ENCODE measurements at places on chromosomes 6 and 20.

DNA sequence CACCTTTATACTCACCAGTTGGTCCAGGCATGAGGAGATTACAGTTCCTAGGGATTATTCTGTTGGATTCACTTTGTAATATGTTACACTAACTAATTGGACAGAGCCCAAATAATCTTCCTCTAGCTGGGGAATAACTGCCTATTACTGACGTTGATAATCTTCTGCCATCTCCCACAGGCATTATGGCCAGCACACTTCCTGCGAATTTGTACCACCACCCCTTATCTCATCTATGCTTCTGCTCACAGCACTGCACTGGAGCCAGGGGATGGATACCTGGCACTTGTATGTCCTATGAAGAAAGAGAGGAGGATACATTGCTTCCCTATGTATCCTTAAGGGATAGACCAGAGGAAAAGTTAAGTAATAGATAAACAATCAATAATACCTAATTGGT lies 494.8 kb upstream of the MAN1A1 start:
- DNase-seq = no peak

DNA sequence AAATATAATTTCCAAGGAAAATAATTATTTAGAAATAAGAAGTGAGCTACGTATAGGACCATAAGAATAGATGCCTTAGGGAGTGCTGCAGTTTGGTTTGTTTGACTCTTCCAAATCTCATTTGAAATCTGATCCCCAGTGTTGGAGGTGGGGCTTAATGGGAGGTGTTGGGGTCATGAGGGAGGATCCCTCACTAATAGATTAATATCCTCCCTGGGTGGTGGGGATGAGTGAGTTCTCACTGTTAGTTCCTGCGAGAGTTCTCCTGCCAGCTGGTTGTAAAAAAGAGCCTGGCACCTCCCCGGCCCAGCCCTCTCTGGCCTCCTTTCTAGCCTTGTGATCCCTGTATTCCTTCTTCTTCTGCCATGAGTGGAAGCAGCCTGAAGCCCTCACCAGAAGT lies 69.3 kb downstream of the RCAN2 start:
- no peak for DNase-seq

DNA sequence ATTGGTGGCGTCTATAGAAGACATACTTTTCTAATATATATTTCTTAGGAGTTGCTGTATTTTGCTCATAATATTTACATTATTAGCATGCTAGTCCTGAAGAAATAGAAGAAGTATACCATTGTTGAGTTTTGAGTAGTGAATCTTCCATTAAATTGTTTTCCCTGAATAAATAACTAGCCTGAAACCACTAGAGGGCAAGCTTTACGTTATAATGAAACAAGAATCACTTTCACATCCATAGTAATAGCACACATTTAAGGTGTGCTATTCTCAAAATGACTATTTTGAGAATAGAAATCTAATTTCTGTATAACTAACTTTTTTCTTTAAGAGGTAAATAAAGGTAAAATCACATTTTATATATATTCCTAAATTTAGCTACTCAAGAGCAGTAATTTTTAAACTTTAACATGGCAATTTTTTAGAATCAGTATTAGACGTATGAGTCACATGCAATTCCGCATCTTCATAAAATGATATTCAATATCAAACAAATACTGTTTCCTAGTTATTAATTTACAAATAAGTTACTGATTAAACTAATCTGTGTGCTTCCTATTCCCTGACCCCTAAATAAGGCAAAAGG lies 213.2 kb upstream of the MANEA start:
- no peak for DNase-seq

DNA sequence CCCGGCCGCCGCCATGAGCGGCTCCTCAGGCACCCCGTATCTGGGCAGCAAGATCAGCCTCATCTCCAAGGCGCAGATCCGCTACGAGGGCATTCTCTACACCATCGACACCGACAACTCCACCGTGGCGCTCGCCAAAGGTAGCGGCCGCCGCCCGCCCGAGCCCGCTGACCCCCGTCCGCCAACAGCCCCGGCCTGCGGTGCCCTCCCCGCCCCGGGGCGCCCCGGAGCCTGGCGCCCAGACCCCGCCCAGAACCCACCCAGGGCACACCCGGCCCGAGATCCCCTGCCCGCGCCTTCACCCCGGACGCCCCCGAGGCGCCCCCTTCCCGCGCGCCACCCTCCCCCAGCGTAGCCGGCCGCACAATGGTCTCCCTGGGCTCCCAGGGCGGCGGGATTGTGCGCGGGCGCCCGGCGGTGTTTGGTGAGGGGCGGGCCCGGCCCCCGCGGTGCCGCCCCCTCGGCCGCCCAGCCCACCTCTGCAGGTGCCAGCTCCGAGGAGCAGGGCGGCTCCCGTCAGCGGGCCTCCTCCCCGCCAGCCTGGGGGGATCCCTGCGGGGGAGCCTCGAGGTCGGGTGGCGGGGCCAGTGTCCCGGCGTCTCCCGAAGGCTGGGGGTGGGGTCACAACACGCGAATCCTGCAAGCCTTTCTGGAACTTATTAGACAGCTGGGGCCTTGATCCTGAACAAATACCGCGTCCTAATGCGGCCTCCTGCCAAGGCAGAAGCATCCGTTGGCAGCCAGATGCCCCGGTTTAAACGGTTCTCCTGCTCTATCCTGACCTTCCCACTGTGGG lies 577 bp downstream of the LSM14B start:
- DNase-seq = peak; percentile 66

DNA sequence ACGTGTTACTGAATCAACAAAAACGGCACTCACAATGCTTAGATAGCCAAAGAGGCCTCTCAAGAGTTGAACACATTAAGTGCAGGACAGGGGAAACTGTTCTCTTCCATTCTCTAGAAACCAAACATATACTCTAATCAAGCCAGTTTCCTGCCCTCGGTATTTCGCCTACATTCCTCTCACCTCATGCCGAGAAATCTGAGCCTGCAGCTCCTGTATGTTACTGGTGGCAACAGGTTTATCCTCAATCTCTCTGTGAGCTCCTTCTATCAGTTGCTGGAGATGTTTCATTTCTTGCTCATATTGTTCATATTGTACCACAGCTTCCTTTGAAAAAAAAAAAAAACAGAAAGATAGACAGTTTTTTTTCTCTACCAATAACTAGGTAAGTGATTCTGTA lies 328.9 kb downstream of the SYNE1 start:
- no peak for DNase-seq

- no peak for DNase-seq
Observed at GRCh38 chr20:62202083-62202395, 18.0 kb downstream of the HRH3 start.

DNA sequence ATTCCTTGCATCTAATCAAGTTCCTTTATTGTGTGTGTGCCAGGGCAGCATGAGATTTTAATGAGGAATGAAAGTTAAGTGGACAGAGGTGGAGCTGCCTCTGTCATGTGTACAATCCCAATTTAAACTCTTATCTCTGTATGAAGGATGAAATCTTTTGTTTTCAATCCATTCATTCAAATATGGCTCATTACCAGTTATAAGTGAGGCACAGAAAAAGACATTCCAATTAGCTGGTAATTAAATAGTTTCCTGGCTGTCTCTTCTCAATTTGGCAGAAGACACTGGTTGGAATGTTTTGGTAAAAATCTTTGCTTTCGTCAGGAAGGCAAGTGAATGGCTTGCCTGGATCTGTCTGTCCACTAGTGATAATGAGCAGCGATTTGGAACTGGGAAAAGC lies 46.4 kb downstream of the CLVS2 start:
- DNase-seq = no peak

GRCh38 chr20:3432844-3433243 lies 25.4 kb upstream of the DNAAF9 start:
- DNase-seq = no peak

- no peak for DNase-seq
Observed at GRCh38 chr6:119858901-119859300, 509.3 kb upstream of the MAN1A1 start.

DNA sequence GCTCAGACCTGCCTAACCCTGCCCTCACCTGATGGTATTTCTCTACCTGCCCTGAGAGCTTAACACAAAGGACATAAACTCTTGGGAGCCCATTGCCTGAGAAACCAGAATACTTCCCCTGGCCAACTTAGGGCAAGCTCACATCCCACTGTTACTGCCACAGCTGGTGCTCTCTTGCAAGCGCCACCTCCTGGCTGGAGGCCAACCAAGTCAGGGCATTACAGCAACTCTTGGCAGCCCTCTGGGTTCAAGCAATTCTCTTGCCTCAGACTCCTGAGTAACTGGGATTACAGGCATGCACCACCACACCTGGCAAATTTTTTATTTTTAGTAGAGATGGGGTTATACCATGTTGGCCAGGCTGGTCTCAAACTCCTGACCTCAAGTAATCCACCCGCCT lies 70.1 kb downstream of the HECA start:
- no peak for DNase-seq

DNA sequence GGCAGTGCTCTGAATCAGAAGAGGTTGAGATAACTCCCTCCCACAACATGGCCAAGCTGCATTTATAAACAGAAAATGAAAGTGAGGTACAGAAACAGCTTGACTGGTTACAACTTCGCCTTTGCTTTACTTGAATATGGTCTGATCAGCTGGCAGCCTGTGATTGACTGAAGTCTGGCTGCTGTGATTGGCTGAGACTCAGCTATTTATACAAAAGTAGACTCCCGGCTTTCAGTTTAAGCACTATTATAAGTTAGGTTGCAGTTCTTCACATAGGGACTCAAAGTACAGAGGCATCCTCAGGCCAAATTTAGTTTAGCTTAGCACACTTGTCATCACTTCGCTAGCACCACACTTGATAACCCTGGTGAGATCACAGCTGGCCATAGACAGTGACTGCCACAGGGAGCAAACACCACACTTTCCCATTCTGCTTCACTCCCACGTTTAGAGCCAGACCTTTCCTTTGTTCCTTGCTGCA lies 362.6 kb downstream of the EPM2A start:
- no peak for DNase-seq

DNA sequence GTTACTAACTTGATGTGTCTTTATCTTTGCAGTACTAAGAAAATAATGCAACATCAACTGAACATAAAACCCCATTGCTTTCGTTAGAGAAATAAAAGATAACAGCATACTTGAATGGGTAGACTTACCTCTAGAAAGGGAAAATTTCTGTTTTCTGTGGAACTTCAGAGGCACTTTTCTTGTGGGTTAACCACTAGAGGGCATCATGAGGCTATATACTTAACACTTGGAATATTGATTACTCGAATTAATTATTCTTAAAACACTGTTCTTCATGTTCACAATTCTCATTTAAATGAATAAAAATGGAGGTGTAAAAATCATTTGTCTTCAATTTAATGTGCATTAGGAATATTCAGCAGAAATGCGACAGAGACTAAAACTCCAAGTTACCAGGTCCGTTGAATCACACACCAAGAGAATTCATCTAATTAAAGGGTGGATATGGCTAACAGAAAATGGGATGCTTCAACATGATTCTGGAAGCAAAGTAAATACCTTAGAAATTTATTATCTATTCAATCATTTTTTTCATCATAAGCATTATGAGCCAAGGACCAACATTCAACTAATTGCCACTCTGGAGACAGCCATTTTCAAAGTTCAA lies 330.8 kb upstream of the PREP start:
- no peak for DNase-seq

DNA sequence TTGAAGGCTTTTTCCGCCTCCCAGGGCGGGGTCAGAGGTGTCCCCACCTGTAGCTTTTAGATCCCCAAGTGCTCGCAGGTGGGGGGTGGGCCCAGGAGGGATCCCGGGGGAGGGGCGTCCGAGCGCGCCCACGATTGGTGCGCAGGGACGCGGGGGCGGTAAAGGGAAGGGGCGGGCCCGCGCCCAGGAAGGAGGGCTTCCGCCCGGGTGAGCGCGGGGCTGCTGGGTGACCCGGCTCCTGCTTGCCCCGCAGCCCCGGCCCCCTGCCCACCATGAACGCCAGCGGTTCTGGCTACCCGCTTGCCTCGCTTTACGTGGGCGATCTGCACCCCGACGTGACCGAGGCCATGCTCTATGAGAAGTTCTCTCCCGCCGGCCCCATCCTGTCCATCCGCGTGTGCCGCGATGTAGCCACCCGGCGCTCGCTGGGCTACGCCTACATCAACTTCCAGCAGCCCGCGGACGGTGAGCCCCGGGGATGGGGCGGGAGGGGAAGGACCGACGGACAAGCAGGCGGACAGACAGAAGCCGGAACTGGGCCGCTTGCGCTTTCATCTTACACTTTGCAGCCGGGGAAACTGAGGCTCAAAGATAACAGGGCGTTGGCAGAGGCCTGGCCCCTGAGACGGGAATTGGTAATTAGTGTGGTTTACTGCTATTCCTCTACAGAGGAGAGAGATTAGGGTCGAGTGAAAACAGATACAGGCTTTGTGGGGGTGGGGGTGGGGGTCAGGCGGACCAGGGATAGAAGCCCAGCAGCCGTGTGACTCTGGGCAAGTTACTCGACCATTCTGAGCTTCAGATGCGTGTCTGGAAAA lies at the start of gene PABPC1L:
Gene PABPC1L, plus strand, starts transcription at position 189 of the 818 bp plus-strand sequence. Its CDS starts 84 bp downstream, at position 273.
- peak; percentile 82 for DNase-seq

DNA sequence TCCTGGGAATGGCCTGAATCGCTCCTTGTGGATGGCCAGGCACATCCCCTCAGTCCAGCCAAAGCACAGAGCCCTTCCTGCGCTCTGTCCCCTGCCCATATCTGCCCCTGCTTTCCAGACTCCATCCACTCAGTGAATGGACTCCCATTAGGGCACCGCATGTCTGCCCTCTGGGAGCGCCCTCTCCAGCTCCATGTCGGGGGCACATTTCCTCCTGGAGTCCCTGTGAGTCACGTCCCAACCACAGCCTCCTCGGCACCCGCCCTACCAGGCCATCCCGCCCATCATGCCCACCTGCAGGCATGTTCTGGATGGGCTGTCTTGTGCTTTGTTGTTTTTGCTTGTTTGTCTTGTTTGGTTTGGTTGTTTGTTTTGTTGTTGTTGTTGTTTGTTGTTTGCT lies 96.8 kb downstream of the PSMB1 start:
- no peak for DNase-seq

DNA sequence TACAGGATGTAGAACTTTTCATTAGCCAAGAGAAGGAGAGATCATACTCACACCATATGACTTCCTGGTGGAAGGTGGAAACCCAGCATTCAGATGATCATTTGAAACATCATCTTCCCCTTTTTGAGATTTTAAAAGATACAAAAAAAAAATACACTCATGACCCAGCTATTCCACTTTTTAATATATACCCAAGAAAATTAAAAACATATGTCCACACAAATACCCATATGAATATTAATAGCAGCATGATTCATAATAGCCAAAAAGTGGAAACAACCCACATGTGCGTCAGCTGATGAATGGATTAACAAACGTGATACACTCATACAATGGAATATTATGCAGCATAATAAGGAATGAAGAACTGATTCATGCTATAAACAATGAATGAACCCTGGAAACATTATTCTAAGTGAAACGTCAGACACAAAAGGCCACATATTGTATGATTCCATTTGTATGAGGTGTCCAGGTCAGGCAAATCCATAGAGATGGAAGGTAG lies 130.0 kb upstream of the SGK1 start:
- DNase-seq = no peak

- no peak for DNase-seq
Observed at GRCh38 chr20:51584737-51585136, 42.2 kb upstream of the NFATC2 start.

DNA sequence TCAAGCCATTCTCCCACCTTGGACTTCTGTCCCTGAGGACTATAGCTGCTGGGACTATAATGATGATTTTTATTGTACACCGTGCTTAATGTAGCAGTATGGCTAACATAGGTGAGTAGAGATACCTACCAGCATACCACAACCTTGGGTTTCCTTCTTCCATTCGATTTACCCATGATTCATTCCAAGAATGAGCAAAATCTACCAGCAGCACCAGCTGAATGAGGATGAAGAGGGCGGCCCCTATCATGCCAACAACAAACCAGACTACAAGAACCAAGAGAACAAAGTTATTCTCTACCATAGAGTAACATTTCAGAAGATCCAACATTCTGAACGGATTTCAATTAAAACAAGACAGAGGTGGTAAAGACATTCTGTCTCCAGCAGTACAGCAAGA lies 12.1 kb downstream of the SERINC3 start:
- DNase-seq = no peak
